ENCODE measurements at places on chromosomes 2 and 18.

DNA sequence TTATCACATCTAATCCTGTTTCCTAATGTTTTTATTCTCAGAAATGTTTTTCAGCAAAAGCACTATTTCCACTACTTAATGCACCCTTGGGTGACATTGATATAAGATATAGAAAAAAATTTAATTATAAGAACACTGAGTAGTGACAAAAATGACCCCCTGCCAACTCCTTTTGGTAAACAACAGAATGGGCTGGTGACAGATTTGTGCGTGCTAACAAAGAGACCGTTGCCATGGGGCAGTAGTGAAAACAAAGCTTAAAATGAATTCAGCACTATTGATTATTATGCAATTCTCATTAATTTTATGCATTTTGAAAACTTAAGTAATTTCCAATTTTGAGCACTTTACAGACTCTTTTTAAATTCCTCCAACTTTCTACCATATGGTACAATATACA is 33.1 kb downstream of the RDH14 start:
- DNase-seq = no peak

GRCh38 chr2:198587240-198587639 is 782.8 kb downstream of the PLCL1 start:
- no peak for DNase-seq

DNA sequence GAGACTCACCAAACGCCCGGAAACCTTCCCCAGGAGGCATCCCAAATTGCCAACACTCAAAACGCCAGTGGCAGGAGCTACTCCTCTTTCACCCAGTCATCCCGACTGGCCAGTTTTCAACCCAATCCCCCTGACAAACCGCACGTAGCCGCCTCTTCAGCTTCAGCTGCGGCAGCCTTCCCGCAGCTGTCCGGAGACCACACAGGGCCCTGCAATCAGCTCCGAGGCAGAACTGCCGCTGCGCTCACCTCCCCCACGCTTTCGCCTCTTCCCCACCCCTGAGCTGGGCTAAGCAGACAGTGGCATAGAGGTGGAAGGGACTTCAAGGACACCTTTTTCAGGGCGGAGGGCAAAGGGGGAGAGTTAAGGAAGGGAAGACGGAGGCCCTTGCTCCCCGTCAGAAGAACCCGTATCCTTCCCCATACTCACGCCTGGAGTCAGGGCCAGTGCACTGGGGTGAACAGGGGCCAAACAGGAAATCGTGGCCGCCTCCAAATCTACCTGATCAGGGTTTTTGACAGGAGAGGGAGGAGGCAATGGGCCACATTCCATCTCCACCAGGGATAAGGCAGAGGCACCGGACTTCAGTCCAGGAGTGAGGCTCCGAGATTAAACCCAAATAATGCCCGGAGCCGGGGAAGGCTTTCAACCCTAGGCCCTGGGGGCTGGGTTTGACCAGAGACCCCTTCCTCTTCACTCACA is 16.9 kb downstream of the CYP26B1 start:
- peak; percentile 5 for DNase-seq

DNA sequence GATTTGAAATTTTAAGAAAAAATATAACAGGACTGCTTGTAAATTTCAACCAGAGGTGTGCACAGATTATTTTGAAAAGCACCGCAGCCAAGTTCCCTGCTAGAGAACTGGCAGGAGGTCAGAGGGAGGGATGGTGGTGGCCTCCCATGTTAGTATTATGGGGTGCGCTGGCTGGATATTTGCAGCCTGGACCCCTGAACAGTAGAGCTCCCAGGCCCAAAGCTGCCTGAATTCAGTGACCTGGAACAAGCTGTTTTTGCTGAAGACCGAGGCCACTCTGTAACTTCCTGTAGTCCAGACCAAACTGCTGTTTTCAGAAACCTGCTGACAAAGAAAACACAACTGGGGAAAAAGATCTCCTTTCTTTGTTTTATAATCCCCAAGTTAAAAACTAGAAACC is 314.3 kb downstream of the TNS1 start:
- DNase-seq = no peak

DNA sequence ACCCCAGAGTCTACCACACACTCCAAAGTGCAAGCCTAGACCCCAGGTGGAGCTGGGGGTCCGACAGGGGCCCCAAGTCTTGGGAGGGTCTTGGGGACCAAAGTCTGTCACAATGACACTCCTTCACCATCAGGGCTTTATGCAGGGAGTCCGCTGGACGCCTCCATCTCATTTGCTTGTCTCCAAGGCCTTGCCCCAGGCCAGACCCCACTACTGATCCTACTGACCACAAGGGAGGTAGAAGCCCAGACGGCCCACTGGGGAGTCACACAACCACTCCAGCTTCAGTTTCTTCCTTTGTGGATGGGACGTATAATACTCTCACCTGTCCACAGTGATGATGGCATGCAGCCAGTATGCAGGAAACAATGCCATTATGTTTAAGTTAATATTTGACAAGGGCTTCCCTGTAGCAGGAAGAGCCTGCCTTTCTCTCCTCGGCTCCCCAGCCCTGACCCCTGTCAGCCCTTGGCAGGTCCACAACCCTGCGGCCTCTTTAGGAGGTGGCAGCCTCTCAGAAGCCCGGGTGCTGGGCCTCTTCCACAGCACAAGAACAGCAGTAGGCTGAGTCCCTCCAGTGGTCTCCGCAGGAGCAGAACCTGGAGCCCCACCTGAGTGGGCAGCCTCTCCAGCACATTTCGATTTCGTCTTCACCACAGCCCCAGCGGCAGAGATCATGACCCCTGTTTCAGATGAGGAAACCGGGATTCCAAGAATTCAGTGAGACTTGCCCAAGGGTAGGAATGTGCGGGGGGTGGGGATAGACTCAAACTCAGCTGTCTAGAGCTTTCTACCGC is 6.5 kb downstream of the BIN1 start:
- no peak for DNase-seq

DNA sequence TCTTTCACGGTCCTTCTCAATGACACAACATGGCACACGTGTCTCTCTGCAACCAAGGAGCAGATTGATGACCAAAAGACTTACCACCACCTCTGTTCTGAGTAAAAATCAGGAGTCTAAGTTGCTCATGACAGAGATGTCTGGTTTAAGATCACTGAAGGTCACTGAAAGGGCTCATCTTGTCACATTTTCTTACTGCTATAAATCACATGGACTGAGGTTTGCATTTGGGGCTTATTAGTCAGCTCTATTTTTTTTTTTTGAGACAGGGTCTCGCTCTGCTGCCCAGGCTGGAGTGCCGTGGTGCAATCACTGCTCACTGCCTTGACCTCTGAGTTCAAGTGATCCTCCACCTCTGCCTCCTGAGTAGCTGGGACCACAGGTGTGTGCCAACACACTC is 19.4 kb downstream of the CFLAR start:
- no peak for DNase-seq

- peak; percentile 72 for DNase-seq
These were observed at the start of gene SP5 for GRCh38 chr2:170715062-170715931. SP5 (plus strand) TSS chr2:170715337; CDS start chr2:170715513, 176 bp downstream.

DNA sequence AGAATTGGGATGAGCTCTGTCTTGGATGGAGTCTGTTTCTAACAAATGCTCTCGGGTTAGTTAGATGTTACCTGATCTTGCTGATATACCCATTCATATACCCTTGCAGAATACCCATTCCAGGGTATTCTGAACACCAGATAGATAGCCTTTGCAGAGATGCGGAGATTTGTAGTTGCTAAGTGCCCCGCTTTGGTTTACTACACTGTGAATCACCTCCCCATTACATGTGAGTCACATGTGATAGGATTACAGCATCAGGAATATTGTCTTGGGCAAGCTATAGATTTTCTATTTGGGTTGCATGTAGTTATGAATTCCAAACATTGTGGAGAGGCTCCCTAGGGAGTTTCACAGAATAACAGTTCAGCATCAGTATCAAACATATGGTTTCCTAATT is 3.8 kb downstream of the VSNL1 start:
- DNase-seq = no peak

- no peak for DNase-seq
These were observed 1167.5 kb upstream of the ACVR2A start for GRCh38 chr2:146677280-146677679.

DNA sequence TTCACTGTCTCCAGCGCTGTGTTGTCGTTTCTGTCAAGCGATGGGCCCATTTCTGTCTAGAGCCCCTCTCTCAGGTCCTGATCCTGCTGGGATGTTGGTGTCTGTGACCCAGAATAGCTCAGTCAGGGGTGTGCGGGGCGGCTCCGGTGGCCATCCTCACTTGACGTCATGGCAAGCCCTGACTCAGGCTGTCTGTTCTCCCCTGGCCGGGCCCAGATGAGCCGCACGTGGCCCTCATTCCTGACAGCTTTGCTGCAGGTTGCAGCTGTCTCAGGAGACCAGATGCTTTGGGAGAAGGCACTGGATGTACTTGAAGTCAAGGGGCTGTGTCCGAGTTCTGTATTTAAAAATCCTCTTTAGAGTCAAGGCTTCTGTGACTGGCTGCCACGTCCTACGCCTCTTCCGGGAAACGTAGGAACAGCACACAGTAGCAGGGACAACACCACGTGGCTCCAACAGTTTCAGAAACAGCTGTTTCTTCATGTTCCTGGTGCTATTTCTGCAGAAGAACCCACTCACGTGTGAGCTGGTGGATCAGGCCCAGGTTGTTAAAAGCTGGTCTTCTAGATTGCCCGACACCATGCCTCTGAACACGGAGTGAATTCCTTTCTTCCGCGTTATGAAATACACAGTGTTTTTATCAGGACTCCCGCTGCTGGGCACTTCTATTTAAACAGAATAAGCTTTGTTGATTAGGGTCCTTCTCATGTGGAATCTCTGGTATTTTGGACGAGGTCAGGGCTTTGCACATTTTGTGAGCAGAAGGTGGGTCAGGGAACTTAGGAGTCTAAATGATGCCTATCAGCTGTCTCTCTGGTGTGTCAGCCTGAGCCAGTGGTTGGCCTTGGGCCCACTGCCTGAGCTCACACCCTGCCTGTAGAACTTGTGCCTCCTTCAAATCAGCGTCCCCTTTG is 28.3 kb upstream of the NTSR2 start:
- no peak for DNase-seq

DNA sequence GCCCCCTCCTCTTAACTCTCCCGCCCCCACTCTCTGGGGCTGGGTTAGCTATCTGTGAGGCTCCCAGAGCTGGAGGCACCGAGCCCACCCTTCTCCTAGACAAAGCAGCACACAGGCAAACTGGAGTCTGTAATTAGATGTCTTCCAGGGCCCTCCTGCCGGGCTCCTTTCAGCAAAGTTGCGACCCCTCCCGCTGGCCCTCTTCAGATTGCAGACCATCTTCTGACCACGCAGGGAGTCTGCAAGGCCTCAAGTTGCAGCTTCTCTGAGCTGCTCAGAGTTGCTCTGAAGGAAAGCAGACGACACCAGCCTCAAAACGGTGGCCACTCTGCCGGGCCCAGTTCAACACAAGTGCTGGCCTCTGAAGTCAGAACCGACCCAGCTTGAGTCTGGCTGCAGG is 228.4 kb upstream of the COPS8 start:
- no peak for DNase-seq

DNA sequence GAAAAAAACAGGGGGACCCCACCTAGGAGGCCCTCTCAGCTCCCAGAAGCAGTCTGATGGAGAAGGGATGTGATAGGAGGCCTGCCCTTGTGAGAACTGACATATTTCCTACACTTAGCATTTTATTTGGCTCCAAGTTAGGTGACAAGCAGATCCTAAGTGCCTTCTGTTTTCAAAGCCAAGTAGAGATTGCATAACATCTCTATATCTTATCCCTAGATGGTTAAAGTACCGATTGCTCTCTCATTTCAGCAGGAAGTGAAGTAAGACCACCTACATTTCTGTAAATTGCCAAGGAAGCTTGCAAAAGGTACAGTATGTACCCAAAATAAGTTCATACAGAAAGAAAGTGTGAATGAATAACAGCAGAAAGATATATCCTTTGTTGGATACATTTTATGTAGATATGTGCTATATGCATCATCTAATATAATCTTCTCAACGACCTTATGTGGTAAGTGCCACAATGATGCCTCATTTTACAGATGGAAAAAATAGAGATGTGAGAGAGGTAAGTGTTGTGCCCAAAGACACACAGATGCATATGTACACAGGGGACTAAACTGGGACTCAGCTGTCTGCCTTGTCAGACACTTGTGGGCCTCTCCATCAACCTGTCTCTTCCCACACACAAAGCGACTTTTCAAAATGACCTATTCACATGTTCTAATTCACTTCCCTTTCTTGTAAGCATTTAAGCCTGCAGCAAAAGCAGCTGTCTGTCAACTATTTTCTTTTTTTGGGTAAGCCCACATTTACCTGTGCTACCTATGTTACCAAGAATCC is 38.9 kb downstream of the DHRS9 start:
- no peak for DNase-seq

DNA sequence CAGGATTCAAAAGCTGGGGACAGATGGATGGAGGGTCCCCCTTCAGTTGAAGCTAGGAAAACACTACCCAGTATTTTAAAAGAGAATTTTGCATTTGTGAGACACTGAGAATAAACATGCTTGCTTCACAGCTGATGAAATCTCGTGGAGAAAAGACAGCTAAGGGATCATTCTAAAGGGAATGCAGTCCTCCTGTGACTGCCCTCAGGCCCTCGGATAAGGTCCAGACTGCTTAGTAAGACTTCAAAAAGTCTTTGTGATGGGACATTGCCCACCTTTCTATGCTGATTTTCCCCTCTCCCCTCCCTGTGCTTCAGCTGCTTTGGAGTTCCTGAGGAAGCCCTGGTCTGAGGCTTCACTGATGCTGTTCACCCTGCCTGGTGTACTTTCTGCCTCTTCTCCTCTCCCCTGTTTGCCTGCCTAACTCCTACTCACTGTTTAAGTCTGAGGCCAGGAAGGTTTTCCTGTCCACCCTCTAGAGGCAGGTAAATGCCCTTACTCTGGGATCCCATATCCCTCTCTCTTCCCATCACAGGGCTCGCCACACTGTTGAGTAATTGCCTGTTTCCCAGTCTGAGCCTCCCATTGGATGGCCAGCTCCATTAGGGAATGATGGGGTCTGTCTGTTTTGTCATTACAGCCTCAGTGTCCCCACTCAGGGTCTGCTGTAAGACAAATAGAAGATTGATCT is 26.6 kb downstream of the POLE4 start:
- no peak for DNase-seq

DNA sequence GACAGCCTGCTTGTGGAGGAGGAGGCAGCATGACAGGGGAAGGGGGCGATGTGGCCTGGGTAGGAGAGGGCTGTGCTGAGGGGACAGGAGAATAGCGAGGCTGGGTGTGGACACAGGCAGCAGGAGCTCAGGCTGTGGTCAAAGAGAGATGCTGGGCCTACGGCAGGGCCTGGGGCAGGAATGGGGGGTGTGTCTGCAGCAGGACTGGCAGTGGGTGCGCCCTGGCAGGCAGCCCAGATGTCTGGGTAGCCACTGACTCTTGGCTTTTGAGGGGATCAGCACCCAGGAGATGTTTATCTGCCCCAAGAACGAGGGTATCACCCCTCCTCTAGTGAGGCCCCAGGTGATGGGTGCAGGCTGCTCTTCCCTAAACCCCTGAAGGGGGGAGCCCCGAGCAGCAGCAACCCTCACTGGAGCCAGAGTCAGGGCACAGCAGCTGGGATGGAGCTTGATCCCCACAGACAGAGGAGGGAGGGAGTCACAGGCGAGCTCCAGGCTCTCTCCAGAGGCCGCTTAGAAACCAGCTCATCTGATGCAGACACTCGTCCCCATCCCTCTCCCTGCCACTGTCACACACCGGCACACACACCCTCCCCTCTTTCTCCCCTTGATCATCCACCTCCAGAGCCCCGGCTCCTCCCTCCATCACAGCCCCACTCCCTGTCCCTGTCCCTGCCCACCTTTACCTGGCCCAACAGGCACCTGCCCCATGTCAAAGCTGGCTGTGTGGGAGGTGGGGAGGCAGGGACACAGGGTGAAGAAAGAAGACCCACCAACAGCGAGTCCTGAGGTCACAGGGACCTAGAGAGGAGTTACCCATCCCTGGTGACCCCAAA is 29.8 kb upstream of the TNS1 start:
- no peak for DNase-seq

- DNase-seq = no peak
These were observed 112.5 kb downstream of the KCNF1 start for GRCh38 chr2:11024259-11024645.

Measured in WERI-Rb-1 (cell line).